IPS DF 6.9 (cell line): ENCODE measurements at places on chromosomes 3 and 15.

GRCh38 chr3:20039765-20040547 lies at the start of gene KAT2B:
Gene KAT2B (plus strand): TSS chr3:20040446. CDS start chr3:20040478, 32 bp downstream.
- H3K4me1 ChIP-seq: no peaks in the 10 kb centered on the region
- H3K4me3 ChIP-seq: peak within 1 kb of the TSS; percentile 84
- DNase-seq: no peak
- no peaks in the 10 kb centered on the region for H3K27me3 ChIP-seq

DNA sequence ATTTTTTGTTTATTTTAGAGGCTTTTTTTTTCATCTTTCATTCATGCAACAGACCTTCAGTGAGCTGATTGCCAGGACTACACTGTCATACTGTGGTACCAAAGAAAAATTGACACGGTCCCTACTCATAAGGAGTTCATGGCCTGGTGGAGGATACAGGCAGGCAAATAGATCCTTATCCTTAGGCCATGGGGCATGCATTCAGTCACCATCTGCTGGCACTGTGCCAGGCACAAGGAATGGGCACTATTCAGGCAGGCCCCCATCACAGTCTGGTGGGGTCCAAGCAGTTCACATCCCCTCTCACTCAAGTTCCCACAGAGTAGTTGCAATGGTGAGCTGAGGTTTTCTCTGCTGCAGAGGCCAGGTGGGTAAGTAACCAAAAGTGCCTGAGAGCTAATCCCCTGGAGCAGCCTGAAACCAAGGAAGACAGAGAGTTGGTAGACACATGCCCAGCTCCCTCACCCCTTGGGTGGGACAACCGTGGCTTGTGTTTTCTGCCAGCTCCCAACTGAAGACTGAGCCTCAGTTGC lies 17.3 kb downstream of the CISH start:
- no peak for DNase-seq
- H3K27ac ChIP-seq: no peak overlapping the region
- H3K27me3 ChIP-seq: no peaks in the 10 kb centered on the region
- no peaks in the 10 kb centered on the region for H3K4me1 ChIP-seq
- H3K4me3 ChIP-seq: no peak overlapping the region

DNA sequence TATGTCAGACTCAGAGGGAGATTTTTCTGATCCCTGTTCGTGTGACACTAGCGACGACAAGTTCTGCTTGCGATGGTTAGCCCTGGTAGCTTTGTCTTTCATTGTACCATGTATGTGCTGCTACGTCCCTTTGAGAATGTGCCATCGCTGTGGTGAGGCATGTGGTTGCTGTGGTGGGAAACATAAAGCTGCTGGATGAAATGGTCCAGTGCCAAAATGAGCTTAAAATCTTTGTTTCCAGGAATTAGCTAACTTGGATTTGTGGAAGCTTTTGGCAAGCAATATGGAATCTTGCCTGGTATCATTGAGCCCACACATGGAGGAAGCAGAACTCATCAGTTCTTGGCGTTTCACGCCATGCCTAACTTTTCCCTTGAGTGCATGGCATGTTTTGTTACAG lies 98.8 kb downstream of the SPRED1 start:
- DNase-seq: no peak
- no peak overlapping the region for H3K4me3 ChIP-seq
- no peaks in the 10 kb centered on the region for H3K4me1 ChIP-seq
- no peak overlapping the region for H3K27ac ChIP-seq

GRCh38 chr15:78343276-78344060 lies 3.3 kb downstream of the CRABP1 start:
- H3K36me3 ChIP-seq: peaks cover 18% of the 10 kb centered on the region; the same call in 1 of the 2 replicates
- H3K27me3 ChIP-seq: no peaks in the 10 kb centered on the region; the same call in 1 of the 2 replicates
- DNase-seq: no peak
- no peak overlapping the region for H3K4me3 ChIP-seq
- H3K4me1 ChIP-seq: peaks cover 4% of the 10 kb centered on the region; the same call in 1 of the 2 replicates

- peaks cover 1% of the 10 kb centered on the region; the same call in 1 of the 2 replicates for H3K27me3 ChIP-seq
- no peak overlapping the region for H3K4me3 ChIP-seq
- no peaks in the 10 kb centered on the region for H3K36me3 ChIP-seq
- peaks cover 1% of the 10 kb centered on the region; the same call in 1 of the 2 replicates for H3K4me1 ChIP-seq
These were observed 61.1 kb upstream of the GCNT3 start for GRCh38 chr15:59550530-59550929.

GRCh38 chr3:40382617-40382979 lies 4.4 kb upstream of the ENTPD3 start:
- no peak for DNase-seq
- H3K4me3 ChIP-seq: no peak overlapping the region
- H3K36me3 ChIP-seq: no peaks in the 10 kb centered on the region
- H3K27ac ChIP-seq: no peak overlapping the region
- peaks cover 5% of the 10 kb centered on the region; the same call in 1 of the 2 replicates for H3K4me1 ChIP-seq

GRCh38 chr15:88247914-88248313 lies 8.6 kb downstream of the NTRK3 start:
- no peak for DNase-seq
- H3K27me3 ChIP-seq: 0 out of 2 replicates have a peak, but pooled peaks cover 3% of the 10 kb centered on the region
- H3K27ac ChIP-seq: no peak overlapping the region
- no peaks in the 10 kb centered on the region for H3K36me3 ChIP-seq

- H3K27me3 ChIP-seq: no peaks in the 10 kb centered on the region
- no peak overlapping the region for H3K4me3 ChIP-seq
- H3K27ac ChIP-seq: no peak overlapping the region
- H3K36me3 ChIP-seq: no peaks in the 10 kb centered on the region
These were observed 174.3 kb upstream of the BCL6 start for GRCh38 chr3:187919544-187919943.

GRCh38 chr3:99955773-99956562 lies 138.3 kb downstream of the CMSS1 start:
- H3K27me3 ChIP-seq: no peaks in the 10 kb centered on the region
- DNase-seq: no peak
- H3K4me1 ChIP-seq: no peaks in the 10 kb centered on the region

GRCh38 chr3:43390255-43390588 lies 103.9 kb downstream of the SNRK start:
- H3K4me1 ChIP-seq: peaks cover 3% of the 10 kb centered on the region
- H3K4me3 ChIP-seq: no peak overlapping the region
- H3K27me3 ChIP-seq: no peaks in the 10 kb centered on the region
- DNase-seq: no peak
- no peaks in the 10 kb centered on the region for H3K36me3 ChIP-seq
- H3K27ac ChIP-seq: no peak overlapping the region

- peaks cover 7% of the 10 kb centered on the region for H3K4me1 ChIP-seq
- H3K36me3 ChIP-seq: no peaks in the 10 kb centered on the region
- H3K27ac ChIP-seq: no peak overlapping the region
- no peak overlapping the region for H3K4me3 ChIP-seq
These were observed 65.5 kb downstream of the LINGO1 start for GRCh38 chr15:77567202-77567601.
